ENCODE measurements at places on chromosomes 7 and 10.
A peak's percentile ranks its signal among the peaks of the same experiment; 100 is the strongest.

DNA sequence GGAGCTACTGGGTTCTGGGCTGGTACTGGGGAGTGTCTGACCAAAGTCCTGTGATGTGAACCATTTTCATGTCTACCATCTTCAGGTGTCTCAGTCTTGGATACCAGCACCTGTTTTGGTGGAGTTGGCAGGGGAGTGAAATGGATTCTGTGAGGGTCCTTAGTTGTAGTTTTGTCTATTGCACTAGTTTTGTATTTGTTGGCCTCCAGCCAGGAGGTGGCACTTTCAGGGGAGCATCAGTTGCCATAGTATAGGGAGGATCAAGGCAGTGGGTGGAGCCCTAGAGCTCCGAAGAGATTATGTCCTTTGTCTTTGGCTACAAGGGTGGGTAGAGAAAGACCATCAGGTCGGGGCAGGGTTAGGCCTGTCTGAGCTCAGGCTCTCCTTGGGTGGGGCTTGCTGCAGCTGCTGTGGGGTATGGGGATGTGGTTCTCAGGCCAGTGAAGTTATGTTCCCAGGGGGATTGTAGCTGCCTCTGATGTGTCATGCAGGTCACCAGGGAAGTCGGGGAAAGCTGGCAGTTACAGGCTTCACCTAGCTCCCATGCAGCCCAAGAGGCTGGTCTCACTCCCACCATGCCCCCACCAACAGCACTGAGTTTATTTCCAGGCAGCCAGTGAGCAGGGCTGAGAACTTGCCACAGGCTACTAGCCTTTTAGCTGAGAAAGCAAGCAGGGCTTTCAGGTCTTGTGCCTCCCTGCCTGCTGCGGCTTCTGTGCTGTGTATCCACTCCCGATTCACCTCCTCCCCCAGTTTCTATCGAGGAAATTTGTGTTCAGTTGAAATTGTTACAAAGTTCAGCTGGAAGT lies 153.1 kb downstream of the ZNF365 start:
- no peak for DNase-seq

- DNase-seq, result no peak
These were observed 129.4 kb upstream of the LSM8 start for GRCh38 chr7:118054529-118054928.

- no peak for DNase-seq
These were observed 12.5 kb downstream of the EPHA1 start for GRCh38 chr7:143396182-143396581.

DNA sequence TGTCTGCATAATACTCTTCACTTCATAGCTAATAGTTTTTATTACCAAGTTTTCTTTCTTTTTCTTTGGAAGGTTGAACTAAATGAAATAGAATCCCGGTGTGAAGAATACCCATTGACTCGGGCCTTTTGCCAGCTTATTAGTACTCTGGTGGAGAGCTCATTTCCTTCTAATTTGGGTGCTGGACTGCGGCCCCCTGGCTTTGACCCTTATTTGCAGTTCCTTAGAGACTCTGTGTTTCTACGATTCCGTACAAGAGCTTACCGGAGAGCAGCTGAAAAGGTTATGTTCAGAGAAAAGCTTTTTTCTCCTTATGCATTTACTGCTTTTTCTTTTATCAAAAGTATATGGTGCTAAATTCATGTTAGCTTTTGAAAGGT lies 40.2 kb downstream of the NUP205 start:
- DNase-seq, result no peak

- DNase-seq, result no peak
These were observed 4.4 kb upstream of the GSTK1 start for GRCh38 chr7:143258831-143259230.

- no peak for DNase-seq
These were observed 55.7 kb upstream of the MKX start for GRCh38 chr10:27801171-27801785.

GRCh38 chr7:80833289-80834268 lies 85.3 kb downstream of the SEMA3C start:
- no peak for DNase-seq

DNA sequence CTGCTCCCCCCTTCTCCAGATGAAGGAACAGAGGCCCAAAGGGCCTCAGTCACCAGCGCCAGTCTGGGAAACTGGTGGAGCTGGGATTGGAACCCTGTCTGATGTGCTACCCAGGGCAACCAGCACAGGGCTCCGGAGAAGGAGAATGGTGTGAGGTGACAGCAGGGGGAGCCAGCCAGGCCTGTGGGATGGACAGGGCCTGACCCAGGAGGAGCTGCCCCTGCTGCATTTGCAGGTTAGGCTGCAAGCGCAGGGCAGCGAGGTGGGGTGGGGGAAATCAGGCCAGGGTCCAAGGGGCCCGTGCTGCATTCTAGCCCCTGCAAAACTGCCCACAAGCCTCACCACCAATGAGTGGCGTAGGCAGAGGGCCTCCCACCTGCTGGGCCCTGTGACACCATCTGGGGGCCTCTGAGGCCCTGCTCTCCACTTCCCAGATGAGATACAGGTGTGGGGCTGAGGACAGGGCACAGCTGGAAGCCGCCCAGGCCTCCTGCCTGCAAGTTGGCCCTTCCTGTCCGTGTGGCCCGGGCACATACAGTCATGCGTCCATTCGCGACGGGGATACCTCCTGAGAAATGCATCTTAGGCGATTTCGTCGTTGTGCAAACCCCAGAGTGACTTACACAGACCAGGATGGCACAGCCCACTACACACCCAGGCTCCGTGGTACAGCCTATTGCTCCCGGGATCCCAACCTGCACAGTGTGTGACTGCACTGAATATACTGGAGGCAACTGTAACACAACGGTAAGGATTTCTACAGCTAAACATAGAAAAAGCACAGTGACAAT lies 45.3 kb downstream of the RASGEF1A start:
- DNase-seq, result no peak

DNA sequence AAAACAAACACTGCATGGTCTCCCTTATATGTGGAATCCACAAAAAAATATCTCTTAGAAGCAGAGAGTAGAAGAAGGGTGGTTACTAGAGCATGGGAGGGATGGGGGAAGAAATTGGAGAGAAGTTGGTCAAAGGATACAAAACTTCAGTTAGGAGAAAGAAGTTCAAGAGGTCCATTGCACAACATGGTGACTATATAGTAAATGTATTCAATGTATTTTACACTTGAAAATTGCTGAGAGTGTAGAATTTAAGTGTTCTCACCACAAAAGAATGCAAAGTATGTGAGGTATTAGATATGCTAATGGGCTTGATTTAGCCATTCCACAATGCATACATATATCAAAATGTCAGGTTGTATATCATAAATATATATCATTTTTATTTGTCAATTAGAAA lies 232.0 kb upstream of the CELF2 start:
- no peak for DNase-seq

GRCh38 chr7:5702876-5703571 lies 78.4 kb downstream of the RNF216 start:
- no peak for DNase-seq

- no peak for DNase-seq
These were observed 27.7 kb downstream of the RCC1L start for GRCh38 chr7:75045881-75046280.

GRCh38 chr7:117011419-117012260 lies 58.3 kb downstream of the ST7 start:
- DNase-seq, result no peak

DNA sequence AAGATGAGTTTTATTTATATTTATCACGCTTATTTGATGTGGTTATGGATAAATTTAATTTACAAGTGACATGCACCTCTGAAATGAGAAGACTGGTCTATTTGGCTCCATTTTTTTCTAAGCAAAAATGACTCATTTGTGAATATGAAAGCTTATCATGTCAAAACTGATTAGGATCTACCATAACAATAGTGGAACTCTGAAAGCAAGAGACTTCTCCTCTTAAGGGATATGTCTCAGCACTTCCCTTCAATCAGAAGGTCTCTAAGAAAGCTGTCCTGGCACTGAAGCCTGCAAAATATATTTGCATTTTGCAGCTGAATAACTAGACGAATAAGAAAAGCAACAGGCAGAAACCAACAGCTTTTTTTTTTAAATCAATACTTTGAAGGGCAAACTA lies 12.7 kb downstream of the FAS start:
- no peak for DNase-seq

GRCh38 chr10:87547734-87548311 lies 43.1 kb downstream of the MINPP1 start:
- peak; percentile 29 for DNase-seq

- DNase-seq, result peak; percentile 42
These were observed 139.1 kb upstream of the PFKP start for GRCh38 chr10:2927958-2928840.

- DNase-seq, result no peak
These were observed 14.6 kb downstream of the PPIF start for GRCh38 chr10:79361726-79362397.

DNA sequence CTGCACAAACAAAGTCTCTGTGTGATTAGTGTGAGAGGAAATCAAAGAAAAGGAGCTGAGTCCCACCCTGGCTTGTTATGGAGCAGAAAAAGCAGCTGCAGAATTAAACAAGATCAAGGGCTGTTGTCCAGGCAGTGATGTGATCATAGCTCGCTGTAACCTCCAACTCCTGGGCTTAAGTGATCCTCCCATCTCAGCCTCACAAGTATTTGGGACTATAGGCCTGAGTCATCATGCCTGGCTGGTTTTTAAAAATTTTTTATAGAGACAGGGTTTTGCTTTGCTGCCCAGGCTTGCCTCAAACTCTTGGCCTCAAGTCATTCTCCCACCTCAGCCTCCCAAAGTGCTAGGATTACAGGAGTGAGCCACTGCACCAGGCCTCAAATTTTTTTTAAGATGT lies 88.9 kb downstream of the IPMK start:
- no peak for DNase-seq

DNA sequence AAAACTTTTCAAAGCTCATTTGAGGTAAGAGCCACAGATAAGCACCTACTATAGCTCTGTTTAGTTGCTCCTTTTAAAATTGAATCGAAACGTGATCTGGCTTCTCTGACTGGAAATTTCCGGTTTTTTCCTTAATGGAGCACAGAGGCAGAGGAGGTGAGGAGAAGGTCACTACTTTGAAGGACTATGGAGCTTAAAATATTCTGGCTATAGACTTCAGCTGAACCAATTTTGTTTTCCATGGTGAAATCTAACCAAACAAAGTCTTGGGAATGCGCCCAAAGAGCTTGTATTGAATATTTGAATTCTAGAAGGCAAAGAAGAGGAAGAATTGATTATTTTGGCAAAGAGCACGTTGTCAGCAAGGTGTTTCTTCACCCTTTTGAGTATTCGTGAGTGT lies 711.1 kb downstream of the SUGCT start:
- no peak for DNase-seq

GRCh38 chr7:135368416-135369186 lies 135.0 kb downstream of the STRA8 start:
- DNase-seq, result no peak

DNA sequence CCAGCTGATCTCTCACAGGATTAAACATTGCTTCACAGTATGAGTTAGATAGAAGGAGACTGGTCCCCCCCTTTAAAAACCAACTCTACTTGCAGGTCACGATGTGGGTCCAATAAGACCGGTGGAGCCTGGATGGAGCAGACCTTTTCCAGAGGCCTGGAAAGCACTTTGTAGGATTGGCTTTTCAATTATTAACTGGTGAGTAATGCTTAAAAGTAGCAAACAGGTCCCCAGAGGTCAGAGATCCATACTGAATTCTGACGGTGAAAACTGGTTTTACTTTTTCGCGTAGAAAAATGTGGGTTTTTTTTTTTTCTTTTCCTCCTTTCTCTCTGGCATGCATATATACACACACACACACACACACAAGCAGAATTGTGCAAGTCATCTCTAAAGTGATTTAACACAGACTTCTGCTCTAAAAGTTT lies 74.9 kb upstream of the OGDHL start:
- no peak for DNase-seq

GRCh38 chr10:10396601-10397000 lies 621.1 kb upstream of the CELF2 start:
- DNase-seq, result no peak

GRCh38 chr7:140923358-140924006 lies 1.2 kb downstream of the BRAF start:
- DNase-seq, result no peak

GRCh38 chr7:43229801-43230200 lies 117.4 kb downstream of the HECW1 start:
- DNase-seq, result no peak

- no peak for DNase-seq
These were observed 27.1 kb upstream of the KCNMA1 start for GRCh38 chr10:77664696-77665095.

DNA sequence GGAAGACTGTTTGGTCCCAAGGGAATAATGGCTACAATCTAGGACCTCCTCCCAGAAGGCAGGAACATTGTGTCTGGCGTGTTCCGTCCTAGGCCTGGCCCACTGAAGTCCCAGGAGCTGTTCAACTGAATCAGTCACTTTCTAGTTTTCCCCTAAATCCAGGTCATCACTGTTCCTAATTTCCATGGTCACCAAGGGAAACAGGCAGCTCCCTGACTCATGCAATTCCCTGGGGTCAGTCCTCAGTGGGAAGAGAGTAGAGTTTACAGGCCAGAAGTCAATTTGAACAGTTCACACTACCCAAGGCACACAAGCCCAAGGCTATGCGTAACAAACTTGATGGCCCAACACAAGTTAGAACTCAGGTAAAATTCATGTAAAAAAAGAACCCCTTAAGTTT lies 44.0 kb downstream of the CREB3L2 start:
- no peak for DNase-seq

- no peak for DNase-seq
These were observed 692.9 kb downstream of the LRMDA start for GRCh38 chr10:76124280-76124679.

DNA sequence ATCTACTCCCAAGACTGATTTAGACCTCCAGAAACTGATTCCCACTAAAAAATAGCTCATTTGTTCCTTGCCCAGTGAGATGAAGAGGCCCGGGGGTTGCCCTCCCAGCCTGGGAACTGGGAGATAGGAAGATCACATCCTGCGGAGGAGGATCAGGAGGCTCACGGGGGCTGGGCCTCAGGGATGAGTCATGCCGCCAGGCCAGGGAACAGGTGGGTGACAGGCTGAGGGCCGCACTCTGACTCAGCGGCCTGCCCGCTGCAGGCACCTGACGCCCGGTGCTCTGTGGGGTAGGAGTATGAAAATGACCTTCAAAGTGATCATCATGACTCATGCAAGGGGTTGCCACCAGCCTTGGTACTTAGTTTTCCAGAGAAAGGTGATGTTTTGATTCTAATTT lies 104.5 kb upstream of the ZPBP start:
- DNase-seq, result no peak

GRCh38 chr10:12846718-12847117 lies 154.8 kb downstream of the CCDC3 start:
- no peak for DNase-seq

Measured in CMK (cell line).